ENCODE measurements at places on chromosomes 13 and 19. TPM values are rescaled to one million over a fixed set of nuclear protein-coding genes. Genes with fewer than 3 reads are reported as not detected.

ADGRL1 gene
- 60.7 TPM for total RNA-seq

GRCh38 chr13:63381078-63381859 lies 1965.6 kb upstream of the PCDH20 start:
- DNase-seq, result no peak

DNA sequence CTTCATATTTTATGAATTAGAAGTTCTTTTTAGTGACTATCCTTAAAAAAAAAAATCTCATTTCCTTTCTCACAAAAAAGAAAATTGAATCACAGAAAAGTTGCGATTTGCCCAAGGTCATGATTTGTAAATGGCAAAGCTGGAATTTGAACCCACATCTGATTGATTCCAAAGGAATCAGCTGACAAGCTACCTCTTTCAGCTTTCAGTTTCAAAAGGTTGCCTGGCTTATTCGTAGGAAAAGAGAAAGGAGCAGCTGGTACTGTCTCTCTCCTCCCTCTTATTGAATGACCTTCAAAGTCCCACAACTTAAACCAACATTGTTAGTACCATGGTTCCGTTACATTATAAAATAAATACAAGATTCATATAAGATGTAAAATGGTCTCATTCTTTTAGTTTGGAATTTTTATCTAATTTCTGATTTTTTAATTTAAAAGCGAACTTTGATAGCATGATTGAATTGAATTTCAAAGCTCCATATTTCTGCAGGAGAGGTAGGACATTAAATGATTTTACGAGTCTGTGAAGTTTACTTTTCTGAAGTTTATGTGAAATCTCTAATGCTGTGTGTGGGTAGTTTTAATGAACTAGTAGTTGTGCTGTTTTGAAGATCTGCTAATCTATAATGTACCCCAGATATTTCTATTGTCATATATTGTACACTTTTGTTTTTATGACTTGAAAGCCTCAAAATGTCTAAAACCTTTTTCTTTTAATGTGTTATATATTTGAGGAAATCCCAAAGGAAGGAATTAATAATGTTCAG lies 18.5 kb upstream of the KCTD4 start:
- DNase-seq, result no peak

ATXN8OS gene
- total RNA-seq, result not detected

RUBCNL gene
- total RNA-seq, result 3.2 TPM

C1QTNF9B gene
- total RNA-seq, result not detected

S1PR5 gene
- 16.1 TPM for total RNA-seq

GRCh38 chr19:2148482-2149135 lies 2.8 kb downstream of the AP3D1 start:
- DNase-seq, result peak; percentile 28

GRCh38 chr19:38683393-38684077 lies 36.1 kb downstream of the ACTN4 start:
- DNase-seq, result peak; percentile 82

DNA sequence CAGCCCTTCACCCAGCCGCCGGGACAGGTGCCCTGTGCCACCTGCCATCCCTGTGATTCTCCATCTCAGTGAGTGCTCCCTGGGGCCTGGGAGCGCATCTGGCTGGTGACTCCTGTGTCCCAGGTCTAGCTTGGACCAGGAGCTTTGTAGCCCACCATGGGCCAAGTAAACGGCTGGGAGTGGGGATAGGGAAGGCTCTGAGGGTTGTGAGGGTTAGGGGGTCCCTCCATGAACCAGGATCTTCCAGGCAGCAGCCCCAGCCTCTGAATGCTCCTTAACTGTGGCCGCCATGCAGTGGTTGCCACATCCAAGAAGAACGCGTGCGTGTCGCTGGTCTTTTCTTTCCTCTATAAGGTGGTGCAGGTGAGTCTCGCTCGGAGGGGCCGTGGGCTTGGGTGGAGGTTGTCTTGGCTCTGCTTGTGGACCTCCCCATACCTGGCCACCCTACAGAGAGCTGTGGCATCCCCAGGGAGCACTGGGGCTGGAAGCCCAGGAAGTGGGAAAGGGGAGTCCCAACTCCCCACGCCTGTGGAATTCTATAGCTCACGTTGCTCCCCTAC lies 8.4 kb downstream of the AP1M1 start:
- DNase-seq, result no peak

DNA sequence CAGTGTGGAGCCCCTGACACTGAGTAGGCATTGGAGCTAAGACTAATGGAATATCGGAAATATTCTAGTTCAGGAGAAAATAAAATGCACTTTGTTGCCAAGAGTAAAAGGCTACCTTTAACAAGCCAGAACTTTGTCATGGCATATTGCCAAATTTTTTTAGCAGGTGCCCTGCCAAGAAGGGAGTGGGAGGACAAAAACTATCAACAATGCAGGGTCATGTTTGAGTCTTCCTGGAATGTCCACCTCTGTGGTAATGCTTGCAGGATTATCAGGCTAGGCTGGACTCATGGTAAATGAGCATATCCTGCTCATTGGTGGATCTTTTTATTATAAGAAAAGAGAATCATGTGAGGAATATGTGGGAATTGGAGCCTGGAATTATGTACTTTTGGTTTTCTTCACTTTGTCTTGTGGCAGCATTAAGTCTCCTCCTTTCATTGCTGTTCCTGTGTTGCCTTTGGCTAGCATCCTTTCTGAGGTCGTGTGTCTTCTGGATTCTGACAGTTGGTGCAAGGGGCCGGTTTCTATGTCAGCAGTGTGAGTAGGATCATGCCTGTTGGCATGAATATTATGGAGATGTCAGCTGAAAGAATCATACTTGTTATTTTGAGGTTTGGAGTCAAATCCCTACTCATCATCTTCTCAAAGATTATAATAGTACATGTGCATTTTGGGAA lies 122.9 kb upstream of the SPRY2 start:
- DNase-seq, result no peak

OR4F17 gene
- total RNA-seq, result not detected

PDX1 gene
- total RNA-seq, result not detected

DNA sequence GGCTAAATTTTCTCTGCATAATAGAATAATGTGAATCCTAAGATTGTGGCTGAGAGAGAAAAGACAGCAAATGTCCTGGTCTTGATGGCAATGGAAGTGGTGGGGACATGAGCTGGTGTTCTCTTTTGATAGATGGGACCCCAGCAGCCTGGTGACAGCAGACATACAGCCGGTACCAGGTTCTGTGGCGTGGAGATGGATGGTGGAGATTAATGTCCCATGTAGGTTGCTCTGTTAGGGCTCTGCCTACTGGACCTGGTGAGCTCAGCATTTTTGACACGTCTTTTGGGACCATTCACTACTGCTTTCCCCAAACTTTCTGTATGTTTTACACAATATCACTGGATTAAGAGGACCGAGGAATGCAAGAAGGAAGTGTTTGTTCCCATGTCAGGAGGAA lies 8.2 kb upstream of the SIGLEC14 start:
- DNase-seq, result no peak

DNA sequence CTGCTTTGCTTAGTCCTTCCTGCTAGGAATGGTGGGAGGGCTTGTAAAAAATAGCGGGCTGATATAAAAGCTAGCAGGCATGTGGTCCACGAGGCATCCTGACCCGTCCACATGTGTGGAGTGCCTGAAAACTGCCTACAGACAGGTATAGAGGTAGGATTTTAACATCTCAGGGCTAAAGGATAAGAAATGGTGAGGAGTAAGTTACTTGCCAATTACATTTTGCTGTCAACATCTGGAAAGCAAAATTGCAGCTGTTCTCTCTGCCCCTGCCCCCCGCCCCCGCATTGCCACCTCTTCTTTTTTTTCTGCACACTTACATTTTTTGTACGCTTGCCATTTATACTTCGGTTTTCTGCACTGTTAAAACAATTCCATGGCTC lies 21.0 kb downstream of the NFIX start:
- no peak for DNase-seq

MYH14 gene
- total RNA-seq, result 6.1 TPM

DNA sequence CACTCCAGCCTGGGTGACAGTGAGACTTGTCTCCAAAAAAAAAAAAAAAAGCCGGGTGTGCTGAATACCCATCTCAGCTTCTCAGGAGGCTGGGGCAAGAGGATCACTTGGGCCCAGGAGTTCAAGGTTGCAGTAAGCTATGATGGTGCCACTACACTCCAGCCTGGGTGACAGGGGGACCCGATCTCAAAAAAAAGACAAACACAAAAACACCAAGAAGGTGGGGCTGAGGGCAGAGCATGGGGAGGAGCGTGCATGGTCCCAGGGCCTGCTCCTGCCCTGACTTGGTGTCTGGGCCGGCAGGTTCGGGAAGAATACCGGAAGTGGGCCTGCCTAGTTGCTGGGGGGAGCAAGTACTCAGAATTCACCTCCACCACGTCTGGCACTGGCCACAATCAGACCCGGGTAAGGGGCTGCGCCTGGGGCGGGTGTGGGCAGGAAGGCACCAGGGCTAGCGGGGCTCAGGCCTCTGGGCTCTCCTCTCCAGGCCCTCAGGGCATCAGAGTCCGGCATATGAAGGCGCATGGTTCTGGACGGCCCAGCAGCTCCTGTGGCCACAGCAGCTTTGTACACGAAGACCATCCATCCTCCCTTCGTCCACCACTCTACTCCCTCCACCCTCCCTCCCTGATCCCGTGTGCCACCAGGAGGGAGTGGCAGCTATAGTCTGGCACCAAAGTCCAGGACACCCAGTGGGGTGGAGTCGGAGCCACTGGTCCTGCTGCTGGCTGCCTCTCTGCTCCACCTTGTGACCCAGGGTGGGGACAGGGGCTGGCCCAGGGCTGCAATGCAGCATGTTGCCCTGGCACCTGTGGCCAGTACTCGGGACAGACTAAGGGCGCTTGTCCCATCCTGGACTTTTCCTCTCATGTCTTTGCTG lies 11.3 kb downstream of the DDX39A start:
- peak; percentile 41 for DNase-seq

GRCh38 chr13:27455331-27455855 lies 5.0 kb upstream of the MTIF3 start:
- peak; percentile 68 for DNase-seq

GRCh38 chr13:73948848-73949529 lies 185.2 kb downstream of the KLF12 start:
- DNase-seq, result no peak

GRCh38 chr19:1449467-1450442 lies at the start of gene APC2:
TSS of gene APC2 (plus strand) at chr19:1450121. CDS start at chr19:1453002, 2,881 bp downstream.
- DNase-seq, result peak; percentile 100

GRCh38 chr13:29845440-29846056 lies 4.9 kb downstream of the UBL3 start:
- no peak for DNase-seq

- no peak for DNase-seq
Measured at GRCh38 chr13:113031465-113031864, 62.5 kb downstream of the MCF2L start.

DNA sequence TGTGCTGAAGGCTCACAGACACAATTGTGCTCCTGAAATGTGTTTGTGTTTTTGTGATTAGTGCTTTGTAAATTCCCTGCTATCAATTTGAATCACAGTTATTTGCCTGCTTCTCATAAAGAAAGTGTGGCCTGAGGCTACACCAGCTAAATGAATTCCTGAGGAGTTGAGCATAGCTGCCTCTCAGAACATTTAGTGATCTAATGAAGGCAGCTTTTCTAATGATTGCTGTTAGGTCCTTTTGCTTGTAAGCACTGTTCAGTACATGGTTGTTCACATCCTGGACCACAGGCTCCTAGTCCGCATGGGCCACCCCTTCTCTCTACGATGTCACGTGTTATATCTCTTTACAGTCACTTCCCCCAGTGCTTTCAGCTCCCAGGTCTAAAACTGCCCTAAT lies 238.2 kb downstream of the B3GLCT start:
- DNase-seq, result no peak

- no peak for DNase-seq
Measured at GRCh38 chr13:24203273-24203672, 42.8 kb downstream of the SPATA13 start.

GRCh38 chr13:99316657-99317256 lies 9.6 kb upstream of the GPR183 start:
- DNase-seq, result no peak

CCL25 gene
- not detected for total RNA-seq

ADAT3 gene
- 12.7 TPM for total RNA-seq

- DNase-seq, result no peak
Measured at GRCh38 chr13:30844548-30845296, 61.3 kb upstream of the MEDAG start.

- DNase-seq, result no peak
Measured at GRCh38 chr13:44293908-44294735, 79.5 kb upstream of the SERP2 start.

RGS9BP gene
- 0.33 TPM for total RNA-seq

Data from H7 (cell line).